Activated CD4-positive, alpha-beta T cell treated with anti-CD3 and anti-CD28 coated beads, Interleukin-2, amount 50 U/mL, for 48 hours (primary cell): ENCODE measurements at places on chromosomes 12 and 14.

DNA sequence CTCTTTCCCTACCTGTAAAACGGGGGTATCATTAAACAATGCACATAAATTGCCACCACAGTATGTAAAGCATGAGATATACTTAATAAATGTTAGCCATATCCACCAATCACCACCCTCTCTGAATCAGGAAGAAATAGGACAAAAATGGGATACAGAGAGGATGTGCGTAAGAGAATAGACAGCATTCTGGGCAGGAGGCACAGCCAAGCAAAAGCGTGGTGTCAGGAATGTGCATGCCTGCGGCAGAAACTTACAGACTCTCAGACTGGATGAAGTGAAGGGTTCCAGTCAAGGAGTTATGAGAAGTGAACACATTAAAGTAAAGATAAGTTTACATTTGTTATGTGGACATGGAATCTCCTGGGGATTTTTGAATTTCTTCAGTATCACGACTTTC lies 121.7 kb upstream of the MDM1 start:
- DNase-seq = no peak

DNA sequence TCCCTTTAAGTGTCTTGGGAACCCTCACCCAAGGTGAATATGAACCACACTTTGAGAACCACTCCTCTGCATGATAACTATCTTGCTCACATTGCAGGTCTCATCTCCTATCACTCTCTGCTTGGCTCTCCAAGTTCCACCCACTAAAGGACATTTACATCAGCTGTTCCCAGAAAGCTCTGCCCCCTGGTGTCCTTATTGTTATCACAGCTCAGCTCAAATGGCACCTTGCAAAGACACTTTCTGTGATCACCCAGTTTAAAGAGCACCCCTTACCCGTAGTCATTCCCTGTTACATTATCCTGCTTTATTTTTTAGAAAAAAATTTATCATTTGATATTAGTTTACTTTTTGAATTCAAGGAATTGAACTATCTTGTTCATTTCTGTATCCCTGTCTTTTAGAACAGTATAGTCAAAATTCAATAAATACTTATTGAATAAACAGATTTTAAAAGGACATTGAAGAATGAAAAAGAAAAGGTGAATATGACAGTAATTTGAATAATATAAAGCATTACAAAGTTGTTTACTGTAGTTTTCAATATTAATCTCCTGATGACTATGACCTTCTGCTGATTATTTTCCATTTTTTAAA lies 20.5 kb upstream of the GUCY2C start:
- peak; percentile 46 for DNase-seq

- no peak for DNase-seq
Measured at GRCh38 chr14:31083781-31084180, 57.6 kb upstream of the STRN3 start.

GRCh38 chr12:44848703-44849085 lies 27.4 kb downstream of the NELL2 start:
- DNase-seq = no peak

GRCh38 chr14:20848316-20848954 lies 42.8 kb upstream of the RNASE3 start:
- DNase-seq = no peak

DNA sequence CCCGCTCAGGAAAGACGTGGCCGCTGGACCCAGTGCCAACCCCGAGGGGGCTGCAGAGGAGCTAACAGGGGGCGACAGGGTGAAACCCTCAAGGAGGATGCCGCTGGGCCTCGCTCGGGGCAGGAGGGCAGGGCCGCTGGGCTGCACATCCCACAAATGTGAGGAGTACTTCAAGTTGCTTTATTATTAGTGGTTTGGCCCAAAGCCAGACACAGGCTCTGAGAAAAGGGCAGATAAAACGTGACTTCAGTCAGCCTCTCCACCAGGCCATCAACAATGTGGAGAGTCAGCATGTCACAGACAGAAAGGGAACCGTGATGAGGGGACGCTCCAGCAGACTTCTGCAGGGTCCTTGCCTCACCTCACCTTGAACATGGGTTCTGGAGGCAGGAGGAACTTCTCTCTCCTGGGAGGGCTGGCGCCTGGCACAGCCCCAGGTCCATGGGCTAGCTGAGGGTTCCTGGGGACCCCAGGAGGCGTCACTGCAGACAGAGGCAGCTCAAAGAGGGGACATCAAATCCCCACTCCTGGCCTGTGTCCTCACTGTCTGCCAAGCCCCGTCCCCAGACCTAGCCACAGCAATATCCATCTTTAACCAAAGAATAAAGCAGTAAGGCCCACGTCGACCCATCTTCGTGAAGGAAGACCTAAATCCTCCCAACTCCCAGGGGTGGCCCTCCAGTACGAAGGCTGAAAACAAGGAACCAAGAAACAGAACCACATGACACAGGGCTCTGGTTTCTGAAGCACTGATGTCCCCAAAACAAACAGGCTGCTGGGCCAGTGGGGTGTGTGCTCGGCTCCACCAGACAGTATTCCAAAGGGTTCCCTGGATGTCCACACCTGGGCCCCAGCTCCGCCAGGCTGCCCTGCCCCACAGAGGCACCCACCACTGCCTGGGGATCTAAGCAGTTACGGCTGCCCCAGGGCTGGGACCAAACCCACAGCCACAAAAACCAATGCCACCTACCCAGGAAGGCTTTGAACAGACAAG lies 35.1 kb downstream of the CCDC85C start:
- no peak for DNase-seq

DNA sequence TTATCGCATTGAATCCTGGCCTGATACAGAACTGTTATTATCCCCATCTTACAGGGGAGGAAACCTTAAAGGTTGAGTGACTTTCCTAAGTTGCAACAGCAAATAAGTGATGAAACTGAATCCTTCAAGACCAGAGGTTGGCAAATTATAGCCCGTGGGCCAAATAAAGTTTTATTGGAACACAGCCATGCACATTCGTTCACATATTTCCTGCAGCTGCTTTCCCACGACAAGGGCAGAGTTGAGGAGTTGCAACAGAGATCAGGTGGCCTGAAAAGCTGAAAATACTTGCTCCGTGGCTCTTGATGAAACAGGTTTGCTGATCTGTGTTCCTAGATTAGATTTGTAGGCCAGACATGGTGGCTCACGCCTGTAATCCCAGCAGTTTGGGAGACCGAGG lies 126.7 kb downstream of the PHETA1 start:
- DNase-seq = no peak

DNA sequence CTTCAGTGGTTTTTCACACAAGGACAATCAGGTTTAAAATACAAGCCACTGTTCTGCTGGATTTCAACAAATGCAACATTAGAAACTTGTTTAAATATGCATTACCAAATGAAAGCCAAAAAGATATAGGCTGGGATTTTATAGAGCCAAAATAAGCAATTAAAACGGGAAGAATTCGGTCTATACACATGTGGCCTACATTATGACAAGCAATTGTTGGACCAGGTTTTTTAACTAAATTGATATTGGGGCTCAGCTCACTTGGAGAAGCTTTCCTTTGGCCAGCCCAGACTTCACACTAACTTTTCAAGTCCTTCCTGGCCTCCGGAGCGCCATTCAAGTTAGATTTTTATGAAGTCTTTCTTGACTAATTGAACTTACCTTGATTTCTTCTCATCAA lies 16.9 kb upstream of the PDE3A start:
- no peak for DNase-seq

- DNase-seq = no peak
Measured at GRCh38 chr12:76356071-76356470, 7.9 kb upstream of the BBS10 start.

DNA sequence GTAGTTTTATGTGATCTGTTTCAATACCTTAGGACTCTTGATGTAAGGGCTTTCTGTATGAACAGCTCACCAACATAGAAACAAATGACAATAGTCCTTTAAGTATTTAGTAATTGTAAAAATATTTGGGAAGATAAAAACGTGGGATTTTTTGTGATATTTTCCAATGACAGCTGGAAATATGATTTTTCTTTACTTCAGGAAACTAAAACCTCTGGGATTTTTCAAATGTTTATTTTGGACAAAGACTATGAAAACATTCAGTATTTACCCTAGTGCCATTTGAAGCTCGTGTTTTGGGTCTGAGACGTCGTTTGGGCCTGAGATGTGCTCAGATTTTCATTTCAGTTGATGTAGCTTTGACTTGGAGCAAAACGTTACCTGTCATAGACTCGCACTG lies 240.0 kb downstream of the BMP4 start:
- no peak for DNase-seq

- DNase-seq = no peak
Measured at GRCh38 chr14:23566112-23566777, 1.3 kb downstream of the AP1G2 start.

GRCh38 chr14:104892531-104893434 lies 27.7 kb downstream of the CEP170B start:
- no peak for DNase-seq

- DNase-seq = no peak
Measured at GRCh38 chr12:89405626-89406345, 53.5 kb upstream of the DUSP6 start.

GRCh38 chr12:50620109-50620977 lies 115.6 kb downstream of the DIP2B start:
- DNase-seq = peak; percentile 38
